ENCODE measurements at places on chromosomes 16 and 17.

GRCh38 chr17:64572682-64573154 lies 65.9 kb downstream of the CEP95 start:
- peak; percentile 40 for DNase-seq

DNA sequence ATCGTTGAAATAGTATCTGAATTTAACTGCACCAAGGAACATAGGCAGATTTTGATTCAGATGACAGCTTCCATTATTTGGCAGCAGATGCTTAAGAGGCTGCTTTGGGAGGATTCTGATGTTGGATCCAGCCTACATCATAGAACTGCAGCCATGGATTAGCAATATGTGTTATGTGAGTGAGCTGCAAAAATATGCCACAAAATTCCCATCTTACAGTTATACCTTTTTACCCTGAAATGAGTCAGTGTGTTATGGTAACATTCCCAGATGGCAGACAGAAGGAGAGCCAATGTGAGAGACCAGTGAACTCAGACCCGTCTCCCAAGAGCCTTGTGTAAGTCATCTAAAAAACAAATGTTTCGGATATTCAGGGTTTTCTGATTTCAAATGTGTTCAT lies 206.1 kb downstream of the CDH13 start:
- DNase-seq = peak; percentile 40

- peak; percentile 66 for DNase-seq
Measured at GRCh38 chr16:49350265-49351095, 23.1 kb upstream of the C16orf78 start.

GRCh38 chr16:86909359-86910160 lies 331.2 kb downstream of the FOXL1 start:
- no peak for DNase-seq

DNA sequence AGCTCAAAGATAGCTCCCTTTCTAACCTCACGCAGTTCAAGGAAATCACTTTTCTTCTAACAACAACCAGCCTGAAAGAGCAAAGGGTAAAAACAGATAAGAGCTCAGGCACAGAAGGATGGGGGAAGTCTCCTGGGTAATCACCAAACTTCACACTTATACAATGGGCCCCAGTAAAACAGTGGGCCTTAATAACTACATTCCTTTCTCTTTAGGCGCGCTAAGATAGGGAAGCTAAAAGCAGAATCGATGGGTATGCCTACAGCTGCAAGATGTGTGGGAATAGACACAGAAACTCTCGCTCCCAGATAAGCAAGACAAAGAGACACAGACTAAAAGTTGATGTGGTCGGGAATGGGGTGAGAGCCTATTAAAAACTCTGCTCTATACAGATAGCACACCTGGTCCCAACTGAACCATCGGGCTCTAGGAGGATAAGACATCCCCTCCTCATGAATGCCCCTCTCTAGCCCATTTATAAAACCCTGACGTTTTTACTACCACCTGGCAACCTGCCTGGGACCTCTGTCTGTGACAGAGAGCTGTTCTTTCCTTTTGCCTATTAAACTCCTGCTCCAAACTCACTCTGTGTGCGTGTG lies 826 bp downstream of the LYZL6 start:
- DNase-seq = no peak

- DNase-seq = no peak
Measured at GRCh38 chr16:31148281-31148728, 1.6 kb downstream of the PRSS36 start.

- DNase-seq = no peak
Measured at GRCh38 chr17:10628756-10629155, 28.4 kb downstream of the MYH3 start.

DNA sequence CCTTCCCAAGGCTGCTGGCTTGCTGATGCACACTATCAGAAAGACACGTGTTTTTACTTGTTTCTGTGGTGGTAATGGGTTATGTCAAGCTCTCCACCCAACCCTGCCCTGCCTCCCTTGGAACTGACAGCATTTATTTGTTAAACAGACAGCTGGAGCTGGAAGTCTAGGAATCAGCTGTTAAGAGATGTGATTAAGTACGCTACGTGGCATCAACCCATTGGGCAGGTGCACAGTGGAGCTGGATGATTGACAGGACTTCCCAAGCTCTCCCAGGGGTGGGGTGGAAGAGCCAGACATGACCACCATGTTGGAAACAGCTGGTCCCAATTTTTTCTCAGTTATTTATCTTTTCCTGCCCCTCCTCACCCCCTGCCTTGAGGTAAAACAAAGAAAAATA lies 49.4 kb downstream of the ADAMTS18 start:
- DNase-seq = no peak

GRCh38 chr17:75114552-75115314 lies 5.0 kb downstream of the ARMC7 start:
- no peak for DNase-seq

- no peak for DNase-seq
Measured at GRCh38 chr17:74825952-74826719, 33.5 kb downstream of the GRIN2C start.

All from hepatic stellate cell (primary cell).